ENCODE measurements at places on chromosomes 11 and 22.

DNA sequence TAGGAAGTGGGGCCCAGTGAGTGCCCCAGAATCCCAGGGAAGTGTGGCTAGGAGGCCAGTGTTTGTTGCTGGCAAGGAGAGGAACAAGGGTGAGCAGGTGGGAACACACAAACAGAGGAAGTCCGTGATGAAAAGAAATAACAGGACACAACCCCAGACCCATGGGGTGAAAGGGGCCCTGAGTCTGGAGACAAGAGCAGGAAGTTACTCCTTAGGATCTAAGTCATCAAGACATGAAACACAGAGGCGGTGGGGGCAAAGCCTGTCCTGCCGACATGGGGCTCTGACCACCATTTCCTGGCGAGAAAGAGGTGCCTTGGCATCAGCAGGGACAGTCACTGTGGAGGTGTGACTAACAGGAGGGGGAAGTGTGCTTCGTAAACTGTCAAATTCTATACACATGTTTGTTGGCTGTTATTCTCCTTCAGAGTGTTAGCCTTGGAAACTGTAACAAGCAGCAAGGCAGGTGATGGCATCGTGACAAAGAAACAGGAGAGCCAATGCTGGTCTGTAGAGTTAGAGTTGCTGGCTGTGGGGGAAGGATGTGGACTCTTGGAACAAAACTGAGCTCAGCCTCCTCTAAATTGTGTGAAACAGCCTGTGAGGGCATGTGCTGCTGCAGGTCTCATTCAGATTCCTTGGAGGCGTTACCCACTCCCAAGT, 21.7 kb downstream of the CHST1 start:
- no peak for DNase-seq

- DNase-seq: peak; percentile 57
These were observed 69.6 kb downstream of the RAB30 start for GRCh38 chr11:83002053-83002452.

DNA sequence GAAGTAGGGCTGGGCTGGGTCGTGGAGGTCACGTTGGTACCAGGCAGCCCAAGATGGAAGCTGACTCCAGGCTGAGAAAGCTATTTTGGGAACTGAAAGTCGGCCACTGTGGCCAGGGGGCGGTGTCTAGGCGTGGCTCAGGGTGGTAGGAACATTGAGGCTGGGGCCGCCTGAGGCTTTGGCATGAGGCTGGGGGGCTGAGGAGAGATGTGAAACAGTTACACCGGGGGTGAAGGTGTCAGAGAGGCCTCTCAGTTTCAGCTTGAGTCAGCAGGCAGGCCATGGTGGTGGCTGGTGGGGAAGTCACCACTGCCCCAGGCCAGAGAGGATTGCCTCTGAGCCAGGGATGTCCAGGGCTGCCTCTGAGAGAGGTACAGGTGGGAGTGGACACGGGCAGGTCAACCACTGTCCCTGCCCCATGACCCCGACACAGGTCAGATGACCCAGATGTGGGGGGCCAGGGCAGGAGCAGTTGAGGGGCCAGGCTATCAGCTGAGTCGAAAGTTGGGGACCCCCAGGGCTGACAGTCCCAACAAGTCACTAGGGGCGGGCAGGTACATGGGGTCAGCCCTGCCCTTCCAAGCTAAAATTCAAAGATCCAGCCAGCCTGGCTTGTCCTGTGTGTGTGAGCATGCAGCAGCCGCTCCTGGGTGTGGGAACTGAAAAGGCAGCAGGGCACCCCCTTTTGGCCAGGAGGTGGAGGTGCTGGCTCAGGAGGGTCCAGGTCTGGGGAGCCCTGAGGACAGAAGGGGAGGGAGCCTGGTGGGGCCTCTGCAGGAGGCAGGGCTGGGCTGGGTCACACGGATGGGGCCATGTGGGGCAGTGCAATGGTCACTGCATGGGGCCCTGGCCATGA, 7.2 kb downstream of the KCNK7 start:
- peak; percentile 88 for DNase-seq

DNA sequence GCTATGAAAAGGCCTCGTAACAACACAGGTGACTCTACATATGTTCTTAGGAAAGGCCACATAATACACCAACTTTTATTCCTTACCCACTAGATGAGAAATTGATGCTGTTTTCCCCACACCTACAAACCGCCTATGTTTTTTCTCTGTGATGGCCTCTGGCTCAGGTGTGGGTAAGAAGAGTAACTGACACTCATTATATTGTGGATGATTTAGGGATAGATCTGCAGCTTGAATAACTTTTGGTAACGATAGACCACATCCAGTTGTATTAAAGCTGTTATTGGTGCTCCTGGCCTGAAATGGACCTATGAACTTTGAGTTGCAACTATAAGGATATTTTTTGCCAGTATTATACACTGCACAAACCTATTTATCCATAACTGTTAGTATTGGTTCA, 3.6 kb downstream of the LDHA start:
- no peak for DNase-seq

DNA sequence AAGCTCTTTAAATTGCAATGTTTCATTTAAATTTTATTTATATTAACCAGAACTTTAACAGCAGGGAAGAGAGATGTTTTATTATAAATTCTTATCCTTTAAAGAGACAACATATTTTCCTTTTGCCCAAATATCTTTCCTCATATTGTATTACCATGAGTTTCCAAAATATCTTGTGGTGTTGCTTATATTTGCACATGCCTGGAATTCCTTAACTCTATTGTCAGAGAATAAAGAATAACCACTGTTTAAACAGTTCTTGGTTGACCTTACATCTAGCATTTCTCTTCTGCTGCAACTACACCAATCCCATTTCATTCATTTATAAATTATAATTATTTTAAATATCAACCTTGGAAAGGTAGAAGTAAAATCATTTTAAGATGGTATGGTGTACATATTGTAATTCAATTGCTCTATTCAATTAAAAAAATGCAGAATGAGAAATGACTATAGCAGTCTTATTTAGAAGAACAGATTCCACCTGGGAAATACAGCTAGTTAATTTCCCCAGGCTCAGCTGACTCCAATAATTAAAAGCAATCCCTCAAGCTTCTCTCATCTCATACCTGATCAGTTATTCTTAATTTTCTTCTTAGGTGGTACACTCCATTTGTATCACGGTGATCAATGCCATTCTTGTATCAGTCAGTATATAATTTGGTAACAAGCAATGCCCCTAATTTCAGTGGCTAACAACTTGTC, 923.3 kb downstream of the KCNA4 start:
- no peak for DNase-seq

Data from activated CD4-positive, alpha-beta T cell treated with anti-CD3 and anti-CD28 coated beads for 36 hours (primary cell).